Fibroblast of the conjunctiva (primary cell): ENCODE measurements at places on chromosomes 16 and 17.

DNA sequence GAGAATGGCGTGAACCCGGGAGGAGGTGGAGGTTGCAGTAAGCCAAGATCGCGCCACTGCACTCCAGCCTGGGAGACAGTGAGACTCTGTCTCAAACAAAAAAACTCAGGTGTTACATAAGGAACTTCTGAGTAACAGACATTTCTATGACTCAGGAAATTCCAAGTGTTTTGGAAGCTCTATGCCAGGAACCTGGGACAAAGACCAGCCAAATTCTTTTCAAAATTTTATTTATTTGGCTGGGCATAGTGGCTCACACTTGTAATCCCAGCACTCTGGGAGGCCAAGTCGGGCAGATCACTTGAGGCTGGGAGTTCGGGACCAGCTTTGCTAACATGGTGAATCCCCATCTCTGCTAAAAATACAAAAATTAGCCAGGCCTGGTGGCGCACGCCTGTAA, 5.2 kb upstream of the SH2B1 start:
- no peak for DNase-seq

- no peak for DNase-seq
These were observed 9.2 kb downstream of the FMNL1 start for GRCh38 chr17:45230787-45231480.

DNA sequence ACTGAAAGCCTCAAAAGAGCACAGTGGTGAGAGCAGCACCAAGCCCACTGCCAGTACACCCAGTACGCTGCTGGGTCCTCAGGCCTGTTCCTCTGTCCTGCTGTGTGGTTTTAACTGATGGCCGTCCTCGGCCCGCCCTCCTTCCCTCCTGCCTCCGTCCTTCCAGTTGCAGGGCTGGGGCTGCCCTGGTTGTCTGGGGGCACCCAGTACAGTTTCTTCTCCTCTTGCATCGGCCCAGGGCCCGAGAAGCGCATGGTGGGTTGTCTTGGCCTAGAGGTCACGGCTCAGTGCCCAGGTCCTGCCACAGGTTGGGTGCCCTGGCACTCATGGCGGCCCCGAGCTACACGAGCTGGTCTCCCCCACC, 70.8 kb upstream of the KCTD5 start:
- no peak for DNase-seq

DNA sequence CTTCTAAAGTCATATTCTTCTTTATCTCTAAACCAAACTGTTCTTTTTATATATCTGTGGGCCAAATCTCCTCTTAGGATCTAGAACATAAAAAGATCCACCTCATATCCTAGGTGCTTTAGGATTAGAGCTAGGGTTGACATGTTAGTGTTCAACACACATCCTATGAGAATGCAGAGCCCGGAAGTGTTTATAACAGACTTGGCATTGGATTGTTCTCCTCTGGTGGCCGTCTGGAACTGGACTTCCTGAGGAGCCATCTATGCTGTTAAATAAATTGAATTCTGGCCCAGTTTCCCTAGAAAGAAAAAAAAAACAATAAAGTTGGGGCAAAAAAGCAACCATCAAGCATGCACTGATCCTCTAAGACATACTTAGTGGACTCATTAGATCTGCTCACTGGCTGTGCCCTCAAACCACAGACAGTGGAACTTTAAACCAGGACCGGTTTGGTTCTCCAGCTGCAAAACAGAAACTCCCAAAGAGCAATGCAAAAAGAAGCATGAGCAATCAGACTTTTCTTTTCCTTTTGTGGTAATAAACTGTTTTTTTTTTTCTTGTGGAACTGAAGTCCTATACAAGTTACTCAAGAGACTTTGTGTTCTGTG, 182.5 kb downstream of the ZNF18 start:
- no peak for DNase-seq

GRCh38 chr16:4801051-4801961, 1.1 kb downstream of the ROGDI start:
- no peak for DNase-seq

DNA sequence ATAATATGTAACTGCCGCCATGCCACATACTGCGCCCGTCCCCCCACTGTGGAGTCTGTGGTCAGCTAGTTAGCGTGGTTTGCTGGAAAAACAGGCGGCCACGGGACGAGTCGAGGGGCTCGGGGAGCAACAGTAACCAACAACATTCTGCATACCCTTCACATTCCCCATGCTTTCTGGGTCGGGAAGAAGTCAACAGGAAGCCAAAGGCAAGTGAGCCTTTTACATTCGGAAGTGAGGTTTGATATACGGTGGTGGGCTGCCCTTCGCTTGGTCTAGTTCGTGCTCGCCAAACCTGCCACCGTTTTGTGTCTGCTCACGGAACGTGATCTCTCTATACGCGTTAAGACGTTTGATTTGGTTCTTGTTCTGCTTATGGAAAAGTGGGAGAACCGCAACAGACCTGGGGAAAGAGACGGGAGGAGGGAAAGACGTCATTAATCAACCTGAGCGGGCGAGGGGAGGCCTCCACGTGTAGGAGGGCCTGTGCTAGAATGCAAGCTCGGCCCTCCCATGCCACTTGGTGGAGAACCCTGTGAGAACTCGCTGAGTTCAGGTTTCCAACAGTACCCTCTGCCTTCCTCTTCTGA, 28.9 kb upstream of the CFAP20 start:
- no peak for DNase-seq

DNA sequence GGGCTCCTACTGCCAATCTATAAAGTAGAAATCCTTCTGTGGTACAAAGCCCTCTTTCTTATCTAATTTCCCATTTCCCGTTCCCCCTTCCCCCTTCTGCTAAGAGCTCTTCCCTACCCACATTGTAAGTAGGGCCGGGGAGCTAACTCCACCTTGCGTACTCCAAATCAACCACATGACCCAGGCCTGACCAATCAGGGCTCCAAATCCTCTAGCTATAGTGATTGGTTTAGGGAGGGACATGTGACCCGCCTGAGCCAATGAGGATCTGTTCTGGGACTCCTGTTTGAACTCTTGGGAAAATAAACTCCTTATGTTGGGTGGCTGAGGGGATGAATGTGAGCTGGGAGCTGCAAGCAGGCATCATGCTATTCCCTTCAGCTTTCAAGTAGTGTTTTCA, 40.9 kb upstream of the MEOX1 start:
- DNase-seq = no peak

DNA sequence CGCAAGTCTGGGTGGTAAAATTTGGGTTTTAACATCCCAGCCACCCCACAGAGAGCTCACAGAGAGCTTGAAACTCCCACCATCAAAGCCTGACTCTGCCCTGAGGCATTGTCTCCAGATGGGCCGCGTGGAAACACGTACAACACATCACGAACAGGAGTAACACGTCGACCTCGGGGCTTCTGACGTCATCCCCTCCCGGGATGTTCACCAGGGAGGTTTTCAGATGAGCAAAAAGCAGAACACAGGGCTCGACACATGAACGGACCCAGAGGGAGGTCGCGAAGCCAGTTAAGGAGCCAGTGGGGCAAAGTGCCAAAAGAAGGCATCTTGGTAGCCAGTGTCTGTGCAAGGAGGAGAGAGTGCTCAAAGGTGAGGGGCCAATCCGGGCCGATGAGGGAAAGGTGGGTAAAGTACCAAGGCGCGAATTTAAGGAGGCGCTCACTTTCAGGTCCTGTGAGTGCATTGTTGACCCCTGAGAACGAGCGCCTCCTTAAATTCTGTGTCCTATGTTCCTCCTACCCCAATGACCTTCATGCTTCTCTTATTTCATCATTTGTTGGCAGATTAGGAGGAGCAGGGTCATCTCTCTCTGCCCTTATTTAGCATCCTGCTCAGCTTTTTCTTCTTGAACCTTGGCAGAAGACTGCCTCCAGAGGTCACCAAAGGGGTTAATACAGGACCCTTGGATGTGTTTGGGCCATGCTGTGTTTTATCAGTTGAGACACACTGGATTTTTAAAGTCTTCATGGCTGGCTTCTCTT, 5.6 kb downstream of the RCVRN start:
- no peak for DNase-seq

DNA sequence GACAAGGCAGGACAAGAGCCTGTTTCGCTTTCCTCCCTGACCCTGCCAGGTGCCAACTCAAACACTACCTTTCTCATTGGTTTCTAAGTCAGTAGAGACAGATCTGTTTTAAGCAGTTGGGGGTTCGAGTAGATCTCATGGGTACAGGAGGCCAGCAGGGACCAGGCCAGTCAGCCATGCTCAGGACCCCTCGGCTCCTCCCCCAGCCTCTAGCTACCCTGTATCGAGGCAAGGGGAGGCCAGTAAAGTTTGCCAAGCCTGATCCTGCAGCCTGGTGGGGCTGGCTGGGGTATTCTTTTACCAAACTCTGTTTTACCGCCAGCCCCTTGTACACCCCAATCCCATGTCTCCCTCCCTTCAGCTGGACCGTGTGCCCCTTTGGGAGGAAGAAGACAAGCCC, 26.6 kb downstream of the OR1D5 start:
- DNase-seq = no peak

DNA sequence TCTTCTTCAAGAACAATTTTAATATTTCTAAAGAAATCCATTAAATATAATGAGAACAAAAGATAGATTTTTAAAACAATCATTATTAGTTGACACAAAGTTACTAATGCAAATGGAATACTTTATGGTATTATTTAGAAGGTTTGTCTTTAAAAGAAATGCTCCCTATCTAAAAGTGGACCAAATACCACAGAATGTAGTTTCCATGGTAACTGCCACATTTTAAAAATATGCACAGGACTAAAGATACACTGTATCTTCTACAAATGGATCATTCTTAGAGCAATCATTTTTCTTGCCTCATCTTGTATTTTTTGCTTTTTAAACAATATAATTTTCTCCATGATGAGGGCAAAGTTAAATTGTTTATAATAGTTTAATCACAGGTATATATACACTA, 296.0 kb downstream of the CEP112 start:
- DNase-seq = no peak

DNA sequence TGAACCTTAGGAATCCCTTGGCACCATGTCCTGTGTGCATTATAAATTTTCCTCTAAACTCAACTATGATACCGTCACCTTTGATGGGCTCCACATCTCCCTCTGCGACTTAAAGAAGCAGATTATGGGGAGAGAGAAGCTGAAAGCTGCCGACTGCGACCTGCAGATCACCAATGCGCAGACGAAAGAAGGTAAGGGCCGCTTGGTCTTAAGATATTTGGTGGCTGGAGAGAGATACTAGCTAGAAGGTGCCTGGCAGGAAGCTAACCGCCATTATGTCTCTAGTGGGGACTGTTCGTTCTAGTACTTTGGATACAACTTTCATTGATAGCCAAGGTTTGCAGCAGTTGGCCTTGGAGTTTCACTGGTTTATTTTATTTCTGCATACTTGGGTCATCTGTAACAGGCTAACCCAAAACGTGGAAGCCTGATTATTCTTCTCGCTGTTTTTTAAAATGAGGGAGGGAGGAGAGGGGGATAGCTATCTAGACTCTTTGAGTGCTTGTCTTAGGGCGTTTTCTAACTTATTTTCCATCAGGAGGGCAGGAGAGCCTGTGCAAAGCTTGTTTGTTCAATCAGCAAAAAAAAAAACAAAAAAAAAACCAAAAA, 1.3 kb downstream of the RBBP6 start:
- no peak for DNase-seq

- DNase-seq = no peak
These were observed 10.0 kb downstream of the ADGRG1 start for GRCh38 chr16:57638381-57638780.

GRCh38 chr16:397135-397661, at the start of gene NME4:
TSS of gene NME4 (plus strand) at chr16:397199. CDS start at chr16:397223, 24 bp downstream.
- no peak for DNase-seq

DNA sequence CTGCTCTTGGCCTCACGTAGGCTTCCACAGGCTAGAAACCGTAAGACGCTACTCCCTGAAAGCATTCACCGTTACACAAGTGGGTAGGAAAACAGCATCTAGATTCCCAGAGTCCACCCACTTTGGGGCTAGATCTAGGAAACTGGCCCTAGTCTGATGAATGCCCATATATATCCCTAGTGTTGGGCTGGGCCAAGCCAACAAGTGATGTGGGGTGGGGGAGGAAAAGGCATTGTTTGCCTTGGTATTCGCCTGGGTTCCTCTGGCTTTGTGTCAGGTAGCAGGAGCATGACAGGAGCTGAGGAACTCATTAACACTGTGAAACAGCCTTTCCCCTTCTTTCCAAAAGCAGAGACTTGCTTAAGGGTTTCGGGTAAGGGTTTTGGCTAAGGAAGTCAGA, 112.4 kb downstream of the SMG6 start:
- DNase-seq = no peak

- DNase-seq = no peak
These were observed 51.1 kb downstream of the CENPV start for GRCh38 chr17:16301963-16302855.

- DNase-seq = no peak
These were observed 476 bp downstream of the KCNH4 start for GRCh38 chr17:42180411-42180921.

DNA sequence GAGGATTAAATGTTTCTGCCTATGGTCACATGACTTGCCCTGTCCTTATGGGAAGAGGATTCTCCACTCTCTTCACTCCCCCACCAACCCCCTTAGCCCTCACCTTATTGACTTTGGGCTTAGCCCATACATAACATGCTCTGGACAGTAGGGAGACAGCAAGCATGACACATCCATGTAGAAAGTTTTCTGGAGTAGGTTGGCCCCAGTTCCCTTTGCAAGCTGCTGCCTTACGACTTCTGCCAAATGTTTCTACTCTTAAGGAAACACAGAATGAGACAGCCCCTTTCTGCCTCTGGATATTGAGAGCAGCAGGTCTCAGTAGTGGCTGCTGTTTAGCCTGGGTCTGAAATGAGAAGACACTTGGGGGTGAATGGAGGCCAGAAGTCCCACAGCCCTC, 282.2 kb downstream of the MAP2K6 start:
- DNase-seq = no peak

DNA sequence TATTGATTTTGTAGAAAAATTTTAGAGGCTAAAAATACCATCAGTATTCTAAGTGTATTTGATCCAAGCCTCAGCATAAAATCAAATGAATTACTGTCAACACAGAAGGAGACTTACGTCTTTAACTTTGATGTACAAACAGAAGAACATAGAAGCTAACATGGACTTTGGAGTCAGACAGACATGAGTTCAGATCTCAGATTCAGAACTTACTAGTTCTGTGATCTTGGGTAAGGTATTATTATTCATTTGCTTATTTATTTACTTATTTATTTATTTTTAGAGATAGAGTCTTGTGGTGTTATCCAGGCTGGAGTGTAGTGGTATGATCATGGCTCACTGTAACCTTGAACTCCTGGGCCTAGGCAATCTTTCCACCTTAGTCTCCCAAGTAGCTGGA, 4.0 kb upstream of the SLFN12L start:
- no peak for DNase-seq

DNA sequence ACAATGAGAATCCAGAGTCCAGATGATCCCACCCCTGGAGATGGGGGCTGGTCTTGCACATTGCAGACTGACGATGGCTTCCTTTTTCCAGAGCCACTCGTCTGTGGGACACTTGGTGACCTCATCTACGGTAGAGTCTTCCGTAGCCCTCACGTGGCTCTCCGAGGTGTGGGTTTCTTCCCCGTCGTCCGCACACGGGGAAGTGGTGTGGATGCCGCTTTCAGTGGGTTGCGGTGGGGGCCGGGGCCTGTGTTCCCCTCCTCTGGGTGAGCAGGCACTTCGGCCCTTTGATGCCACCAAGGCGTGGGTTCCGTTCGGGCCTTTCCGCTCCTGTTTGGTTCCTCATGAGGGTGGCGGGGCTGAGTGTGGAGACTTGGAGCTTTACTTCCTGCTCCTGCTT, 21.4 kb downstream of the BAIAP2 start:
- no peak for DNase-seq
